ENCODE measurements at places on chromosomes 1 and 21.

- no peak for DNase-seq
Observed at GRCh38 chr1:20339811-20340457, 49.3 kb downstream of the VWA5B1 start.

GRCh38 chr1:112083487-112083886, 94.0 kb upstream of the KCND3 start:
- DNase-seq, result no peak

DNA sequence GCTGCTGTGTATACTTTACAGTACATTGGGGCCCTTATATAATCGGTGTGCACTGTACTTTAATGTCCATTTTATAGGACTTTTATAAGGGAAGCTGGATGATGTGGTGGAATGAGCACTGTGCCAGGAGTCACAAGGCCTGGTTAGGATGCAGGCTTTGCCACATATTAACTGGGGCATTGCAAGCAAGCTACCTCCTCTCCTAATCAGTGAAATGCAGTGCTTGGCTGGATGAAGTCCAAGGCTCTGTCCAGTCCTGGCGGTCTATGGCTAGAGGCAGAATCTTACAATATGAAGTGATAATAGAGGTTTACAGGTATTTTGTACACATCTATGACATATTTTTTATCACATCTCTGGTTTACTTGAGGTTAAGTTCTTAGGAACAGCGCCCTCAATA, 1.7 kb upstream of the PKP1 start:
- no peak for DNase-seq

GRCh38 chr1:9871707-9872425, 38.2 kb downstream of the CTNNBIP1 start:
- DNase-seq, result no peak

GRCh38 chr1:105172788-105173187, 1423.1 kb downstream of the AMY1C start:
- DNase-seq, result no peak

GRCh38 chr1:226814751-226815537, 55.5 kb upstream of the PSEN2 start:
- no peak for DNase-seq

DNA sequence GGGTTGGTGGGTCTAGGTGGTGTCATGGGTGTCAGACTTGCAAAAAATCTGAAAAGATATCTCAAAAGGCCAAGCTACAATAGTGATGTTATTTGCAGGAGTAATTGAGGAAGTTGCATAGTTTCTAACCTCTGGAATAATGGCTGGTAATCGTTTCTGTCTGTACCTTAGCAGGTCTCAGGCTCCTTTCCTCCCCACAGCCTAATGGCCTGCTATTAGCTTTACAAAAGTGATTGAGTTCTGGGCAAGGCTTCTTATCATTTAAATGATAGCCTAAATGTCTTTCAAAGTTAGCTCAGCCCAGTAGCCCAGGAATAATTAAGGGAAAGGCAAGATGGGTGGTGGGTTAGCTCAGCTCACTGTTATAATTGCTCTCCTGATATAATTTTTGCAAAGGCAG, 37.7 kb upstream of the IGSF5 start:
- DNase-seq, result no peak

GRCh38 chr1:168408884-168409283, 128.2 kb downstream of the TBX19 start:
- no peak for DNase-seq

DNA sequence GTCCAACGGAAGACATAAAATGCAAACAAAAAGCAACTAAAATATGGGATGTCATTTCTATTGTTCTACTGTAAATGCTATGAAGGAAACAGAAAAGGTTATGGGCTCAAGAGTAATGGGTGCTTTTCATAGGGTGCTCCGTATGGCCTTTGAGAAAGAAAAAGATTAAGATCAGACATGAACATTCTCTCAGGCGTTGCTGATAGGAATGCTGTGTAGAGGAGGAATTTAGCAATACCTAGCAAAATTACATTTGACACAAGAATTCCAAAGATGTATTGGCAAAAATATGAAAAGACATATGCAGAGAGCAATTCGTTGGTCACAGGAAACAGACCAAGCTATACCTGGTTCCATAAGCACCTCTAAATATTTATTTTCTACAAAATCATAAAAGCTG, 5.7 kb upstream of the OXCT2 start:
- no peak for DNase-seq

GRCh38 chr21:43191971-43192370, 23.2 kb downstream of the CRYAA start:
- DNase-seq, result no peak

DNA sequence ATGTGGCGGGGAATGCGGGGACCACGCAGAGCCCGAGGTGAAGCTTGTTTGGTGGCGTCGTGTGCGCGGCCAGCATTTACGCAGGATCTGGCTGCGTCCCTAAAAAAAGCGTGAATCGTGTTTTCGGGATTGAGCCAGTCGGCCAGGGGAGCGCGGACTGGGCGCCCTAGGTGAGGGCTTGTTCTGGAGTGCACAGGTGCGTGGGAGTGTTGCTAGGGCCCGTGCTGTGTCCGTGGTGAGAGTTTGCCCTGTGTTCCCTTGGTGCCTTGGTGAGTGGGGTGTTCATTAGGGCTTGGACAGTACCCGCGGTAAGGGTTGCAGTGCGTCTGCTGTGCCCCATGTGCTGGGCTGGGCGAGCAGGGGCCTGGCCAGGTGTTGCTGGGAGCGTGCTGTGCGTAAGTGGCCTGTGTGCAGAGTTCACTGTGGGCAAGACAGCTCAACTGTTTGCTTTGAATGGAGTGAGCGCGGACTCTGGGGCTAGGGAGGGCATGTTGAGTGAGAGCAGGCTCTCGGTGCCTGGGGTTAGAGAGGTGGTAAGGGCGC, 673 bp downstream of the CD46 start:
- DNase-seq, result peak; percentile 75

GRCh38 chr21:20662514-20662913, 335.7 kb upstream of the NCAM2 start:
- no peak for DNase-seq

- DNase-seq, result no peak
Observed at GRCh38 chr1:240577095-240577494, 34.9 kb downstream of the GREM2 start.

DNA sequence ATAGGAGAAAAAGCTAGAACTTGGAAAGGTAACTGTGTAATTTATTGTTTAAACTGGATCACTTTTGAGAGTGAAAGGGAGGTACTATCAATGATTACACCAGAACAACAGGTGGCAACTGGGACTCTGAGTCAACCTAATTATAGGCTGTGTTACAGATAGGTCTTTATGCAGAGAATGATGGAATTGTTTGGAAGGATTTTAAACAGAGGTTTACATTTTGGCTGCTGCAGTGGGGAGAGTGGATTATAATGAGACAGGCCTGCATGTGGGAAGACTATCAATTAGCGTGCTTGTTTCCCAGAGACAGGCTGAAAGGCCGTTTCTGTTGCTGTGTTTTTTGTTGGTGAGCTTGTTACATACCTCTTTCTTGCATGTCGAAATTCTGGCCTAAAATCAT, 432.9 kb downstream of the PLA2G4A start:
- no peak for DNase-seq

DNA sequence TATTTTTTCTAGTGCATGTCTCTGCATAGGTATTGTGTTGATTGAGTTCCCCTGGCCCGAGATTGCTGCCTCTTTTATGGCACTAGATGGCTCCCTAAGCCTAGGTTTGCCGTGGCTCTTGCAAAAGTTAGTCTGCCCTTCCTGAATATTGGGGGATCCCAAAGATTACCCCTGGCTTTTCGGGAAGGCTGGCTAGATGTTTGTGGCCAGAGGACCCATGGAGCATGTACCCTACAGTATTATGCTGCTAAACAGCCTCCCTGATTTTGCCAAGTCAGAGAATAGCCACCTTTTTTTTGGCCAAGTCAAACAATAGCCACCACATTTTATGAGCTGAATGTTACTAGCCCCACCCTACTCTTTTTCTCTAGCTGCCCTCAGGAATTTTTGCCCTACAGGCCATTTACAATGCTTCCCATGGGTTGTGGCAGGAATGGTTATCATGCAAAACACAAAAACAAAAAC, 343.2 kb downstream of the OLFM3 start:
- no peak for DNase-seq

- no peak for DNase-seq
Observed at GRCh38 chr21:34143685-34144182, 70.4 kb downstream of the MRPS6 start.

- no peak for DNase-seq
Observed at GRCh38 chr21:15363921-15364320, 299.1 kb upstream of the NRIP1 start.

DNA sequence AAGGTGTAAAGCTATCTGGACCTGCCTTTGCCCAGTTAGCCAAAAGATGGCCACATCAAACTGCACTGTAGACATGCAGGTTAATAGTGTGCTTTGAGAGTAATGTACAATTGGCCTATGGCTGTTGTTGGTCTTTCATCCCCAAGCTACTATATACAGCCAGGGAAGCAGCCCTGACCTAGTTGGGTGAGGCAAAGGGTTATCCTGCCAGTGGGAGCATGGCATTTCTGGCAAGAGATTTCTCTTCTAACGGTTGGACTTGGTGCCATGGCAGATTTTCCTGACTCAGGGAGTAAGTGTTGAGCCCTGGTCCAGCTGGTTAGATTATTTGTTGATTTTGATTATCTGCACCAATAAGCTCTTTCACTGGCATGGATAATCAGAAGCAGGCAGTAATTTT, 119.8 kb downstream of the SDCCAG8 start:
- no peak for DNase-seq

- DNase-seq, result no peak
Observed at GRCh38 chr21:43287795-43288755, 119.3 kb downstream of the CRYAA start.

GRCh38 chr1:190633488-190633887, 155.8 kb upstream of the BRINP3 start:
- no peak for DNase-seq

DNA sequence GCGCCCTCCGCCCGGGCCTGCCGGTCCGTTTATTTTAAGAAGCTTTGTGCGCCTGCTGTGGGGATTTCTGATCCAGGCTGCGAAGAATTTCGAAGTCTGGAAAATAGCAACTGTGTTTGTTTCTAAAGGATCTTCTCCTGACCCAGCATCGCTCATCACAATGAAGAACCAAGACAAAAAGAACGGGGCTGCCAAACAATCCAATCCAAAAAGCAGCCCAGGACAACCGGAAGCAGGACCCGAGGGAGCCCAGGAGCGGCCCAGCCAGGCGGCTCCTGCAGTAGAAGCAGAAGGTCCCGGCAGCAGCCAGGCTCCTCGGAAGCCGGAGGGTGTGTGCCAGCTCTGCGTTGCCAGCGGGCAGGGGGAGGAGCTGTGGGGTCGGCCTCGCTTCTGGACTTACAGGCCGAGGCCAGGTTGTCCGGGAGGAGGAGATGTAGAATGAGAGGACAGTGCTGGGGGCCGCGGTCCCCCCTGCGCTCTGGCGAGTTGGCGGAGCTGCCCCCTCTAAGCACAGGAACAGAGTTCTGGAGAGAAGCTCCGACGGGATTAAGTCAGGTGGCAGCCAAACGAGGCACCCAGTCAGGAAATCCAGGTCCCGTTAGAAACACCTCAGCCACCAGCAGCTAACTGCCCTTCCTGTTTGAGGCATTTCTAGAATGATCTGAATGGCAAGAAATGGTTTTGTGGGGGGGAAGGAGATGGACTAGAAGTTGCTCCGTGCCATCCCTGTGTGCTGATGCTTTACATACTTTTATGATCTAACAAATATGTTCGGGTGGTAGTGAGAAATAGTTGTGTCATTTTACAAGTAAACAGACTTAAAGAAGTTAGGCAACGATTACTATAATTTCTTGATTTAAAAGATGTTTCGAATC, 948 bp downstream of the TXLNA start:
- peak; percentile 46 for DNase-seq

Measured in liver (tissue), 10 donors.